Common myeloid progenitor, CD34-positive (primary cell): ENCODE measurements at places on chromosomes 12 and 14.

DNA sequence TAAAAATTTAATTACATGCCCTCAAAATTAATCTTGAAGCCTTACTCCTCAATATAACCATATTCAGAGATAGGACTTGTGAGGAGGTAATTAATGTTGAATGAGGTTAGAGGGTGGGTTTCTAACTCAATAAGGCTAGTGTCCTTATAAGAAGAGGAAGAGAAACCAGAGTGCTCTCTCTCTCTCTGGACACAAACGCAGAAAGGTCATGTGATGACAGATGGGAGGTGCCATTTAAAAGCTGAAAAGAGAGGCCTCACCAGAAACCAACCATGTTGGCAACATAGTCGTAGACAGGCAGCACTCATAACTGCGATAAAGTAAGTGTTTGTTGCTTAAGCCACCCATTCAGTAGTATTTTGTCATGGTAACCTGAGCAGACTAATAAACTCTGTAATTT lies 378.5 kb upstream of the LMO3 start:
- H3K27me3 ChIP-seq = no peaks in the 10 kb centered on the region
- H3K36me3 ChIP-seq = no peaks in the 10 kb centered on the region
- H3K4me1 ChIP-seq = no peaks in the 10 kb centered on the region
- no peak overlapping the region for H3K27ac ChIP-seq
- no peak overlapping the region for H3K4me3 ChIP-seq

DNA sequence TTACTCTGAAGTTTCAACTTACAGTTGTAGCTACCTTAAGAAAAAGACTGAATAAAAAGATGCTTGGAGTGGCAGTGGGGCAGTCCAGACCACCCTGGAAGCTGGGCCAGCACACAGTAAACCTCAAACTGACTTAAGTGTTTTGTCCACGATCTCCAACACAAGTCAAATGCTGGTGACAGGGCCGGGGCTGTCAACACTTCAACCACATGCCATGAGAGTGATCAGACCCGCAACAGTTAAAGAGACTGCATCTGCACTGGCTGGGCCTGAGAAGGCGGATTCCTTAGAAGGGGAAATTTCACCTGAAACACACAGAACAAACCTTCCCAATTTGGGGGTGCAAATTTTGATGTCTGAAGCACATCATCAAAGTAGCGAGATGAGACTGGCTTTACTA lies 223.5 kb upstream of the CAND1 start:
- no peaks in the 10 kb centered on the region for H3K36me3 ChIP-seq
- no peak overlapping the region for H3K27ac ChIP-seq
- no peaks in the 10 kb centered on the region for H3K27me3 ChIP-seq
- no peak for DNase-seq
- H3K4me3 ChIP-seq = no peak overlapping the region
- no peaks in the 10 kb centered on the region for H3K4me1 ChIP-seq

GRCh38 chr12:47033081-47033480 lies 46.3 kb upstream of the PCED1B start:
- H3K4me1 ChIP-seq = no peaks in the 10 kb centered on the region
- H3K36me3 ChIP-seq = no peaks in the 10 kb centered on the region
- no peak overlapping the region for H3K27ac ChIP-seq
- H3K27me3 ChIP-seq = no peaks in the 10 kb centered on the region
- no peak overlapping the region for H3K4me3 ChIP-seq

GRCh38 chr14:34063470-34064164 lies 112.7 kb upstream of the EGLN3 start:
- H3K27me3 ChIP-seq = peaks cover 8% of the 10 kb centered on the region
- DNase-seq = no peak
- H3K36me3 ChIP-seq = no peaks in the 10 kb centered on the region
- no peak overlapping the region for H3K4me3 ChIP-seq

GRCh38 chr14:98931911-98932310 lies 340.1 kb downstream of the BCL11B start:
- no peak overlapping the region for H3K4me3 ChIP-seq
- H3K36me3 ChIP-seq = no peaks in the 10 kb centered on the region
- DNase-seq = no peak
